ENCODE measurements at places on chromosomes 12 and 14.

- DNase-seq: no peak
These were observed 44.0 kb downstream of the DLK1 start for GRCh38 chr14:100770605-100771120.

DNA sequence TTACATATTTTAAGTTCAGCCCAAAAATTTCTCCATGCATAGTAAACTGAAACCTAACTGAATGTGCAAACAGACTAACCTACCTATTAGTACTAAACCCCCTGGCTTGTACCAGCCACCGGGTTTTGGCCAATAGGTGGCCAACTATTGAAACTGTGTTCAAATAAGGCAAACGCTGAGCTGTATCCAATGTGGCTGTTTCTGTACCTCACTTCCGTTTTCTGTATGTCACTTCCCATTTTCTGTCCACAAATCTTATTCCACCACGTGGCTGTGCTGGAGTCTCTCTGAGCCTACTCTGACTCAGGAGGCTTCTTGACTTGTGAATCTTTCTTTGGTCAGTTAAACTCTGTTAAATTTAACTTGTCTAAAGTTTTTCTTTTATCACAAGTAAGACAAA lies 6.0 kb upstream of the FBXO34 start:
- DNase-seq: no peak

- DNase-seq: no peak
These were observed 40.8 kb downstream of the CCDC60 start for GRCh38 chr12:119375075-119375882.

GRCh38 chr12:59084511-59085375 lies 164.4 kb upstream of the LRIG3 start:
- DNase-seq: no peak

- no peak for DNase-seq
These were observed 8.5 kb downstream of the KRT85 start for GRCh38 chr12:52358575-52359350.

DNA sequence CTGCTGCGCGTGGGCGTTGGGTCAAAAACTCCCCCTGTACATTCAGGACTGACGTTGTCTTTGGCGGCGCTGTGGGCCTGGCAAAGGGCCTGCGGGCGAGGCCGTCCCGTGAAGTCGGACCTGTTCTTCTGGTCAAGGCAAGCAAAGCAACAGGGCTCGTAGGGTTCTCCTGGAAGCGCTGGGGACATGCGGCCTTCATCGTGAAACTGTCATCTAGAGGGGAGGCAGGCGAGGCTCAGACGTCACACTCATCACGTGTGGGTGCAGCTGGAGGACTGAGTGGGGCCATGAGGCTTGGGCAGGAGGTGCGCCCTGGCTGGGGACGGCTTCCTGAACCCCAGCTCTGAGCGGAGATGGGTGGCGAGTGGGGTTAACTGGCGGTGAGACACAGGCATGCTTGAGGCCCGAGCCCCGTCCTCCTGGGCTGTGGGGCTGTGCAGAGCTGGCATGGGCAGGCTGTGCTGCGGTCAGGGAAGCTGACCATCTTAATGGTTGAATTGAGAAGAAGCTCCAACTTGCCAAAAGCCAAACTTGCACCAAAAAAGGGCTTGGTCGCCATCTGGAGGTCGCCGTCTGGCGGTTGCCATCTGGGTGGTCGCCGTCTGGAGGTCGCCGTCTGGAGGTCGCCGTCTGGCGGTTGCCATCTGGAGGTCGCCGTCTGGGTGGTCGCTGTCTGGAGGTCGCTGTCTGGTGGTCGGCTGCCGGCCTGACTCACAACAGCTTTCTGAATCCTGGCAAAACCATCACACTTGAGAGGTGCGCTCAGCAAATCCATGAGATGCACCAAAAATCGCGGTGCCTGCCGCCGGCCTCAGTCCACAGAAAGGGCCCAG lies 66.2 kb downstream of the NOC4L start:
- no peak for DNase-seq

DNA sequence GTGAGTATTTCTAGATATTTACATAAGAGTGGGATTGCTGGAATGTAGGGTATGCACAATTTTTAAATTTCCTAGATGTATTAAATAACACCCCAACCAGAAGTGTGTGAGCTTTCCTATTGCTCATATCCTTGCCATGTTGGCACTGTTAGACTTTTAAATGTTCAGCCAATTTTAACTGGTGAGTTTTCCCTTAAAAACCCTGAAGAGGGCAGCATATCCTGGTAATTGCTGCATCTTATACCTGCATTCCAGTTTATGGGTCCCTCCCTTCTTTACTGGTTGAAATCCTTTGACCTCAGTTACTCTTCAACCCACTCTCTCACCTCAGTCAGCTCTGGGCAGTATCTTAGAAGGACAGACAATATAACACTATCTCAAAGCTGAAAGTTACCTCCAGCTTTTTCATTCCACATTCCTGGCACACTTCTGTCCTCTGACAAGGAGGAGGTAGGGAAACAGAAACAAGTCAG lies 270.6 kb downstream of the PAWR start:
- no peak for DNase-seq

GRCh38 chr12:54411391-54412241 lies 7.5 kb downstream of the ITGA5 start:
- peak; percentile 26 for DNase-seq

DNA sequence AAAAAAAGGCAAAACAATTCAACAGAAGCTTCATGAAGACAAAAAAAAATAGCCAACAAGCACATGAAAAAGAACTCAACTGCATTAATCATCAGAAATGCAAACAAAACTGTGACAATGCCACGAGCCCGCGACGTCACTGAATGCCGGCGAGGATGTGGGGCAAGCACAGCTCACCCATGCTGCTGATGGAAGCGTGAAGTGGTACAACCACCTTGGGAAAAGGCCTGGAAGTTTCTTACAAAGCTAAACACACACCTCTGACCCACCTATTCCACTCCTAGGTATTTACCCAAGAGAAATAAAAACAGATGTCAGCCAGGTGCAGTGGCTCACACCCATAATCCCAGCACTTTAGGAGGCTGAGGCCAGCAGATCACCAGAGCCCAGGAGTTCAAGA lies 10.5 kb downstream of the BTBD6 start:
- DNase-seq: no peak

- no peak for DNase-seq
These were observed 217.3 kb upstream of the CRY1 start for GRCh38 chr12:107310621-107311020.

DNA sequence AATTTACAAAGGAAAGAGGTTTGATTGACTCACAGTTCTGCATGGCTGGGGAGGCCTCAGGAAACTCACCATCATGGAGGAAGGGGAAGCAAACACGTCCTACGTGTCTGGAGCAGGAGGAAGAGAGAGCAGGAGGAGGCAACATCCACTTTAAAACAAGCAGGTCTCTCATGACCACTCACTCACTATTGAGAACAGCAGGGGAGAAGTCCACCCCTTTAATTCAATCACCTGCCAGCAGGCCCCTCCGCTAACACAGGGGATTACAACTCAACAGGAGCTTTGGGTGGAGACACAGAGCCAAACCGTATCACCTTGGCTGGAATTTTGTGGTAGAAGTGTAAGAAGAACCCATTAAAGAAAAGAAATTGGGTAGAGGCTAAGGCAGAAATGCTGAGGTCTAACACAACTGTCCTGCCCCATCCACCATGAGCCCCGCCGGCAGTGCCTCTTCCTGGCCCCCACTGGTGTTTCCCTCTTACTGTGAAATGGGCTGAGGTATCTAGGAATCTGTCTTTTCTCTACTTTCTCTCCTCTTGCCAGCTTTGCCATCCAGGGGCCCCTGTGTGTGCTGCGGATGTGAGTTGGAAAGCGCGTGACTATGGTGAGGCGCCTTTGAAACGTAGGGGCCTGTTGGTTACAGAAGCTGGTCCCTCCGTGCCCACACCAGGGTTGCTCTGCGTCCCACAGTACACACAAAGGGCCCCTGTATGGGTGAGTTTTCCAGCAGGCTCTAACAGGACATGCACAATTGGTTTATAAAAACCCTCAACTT lies 108.0 kb upstream of the TMEM132D start:
- DNase-seq: no peak

DNA sequence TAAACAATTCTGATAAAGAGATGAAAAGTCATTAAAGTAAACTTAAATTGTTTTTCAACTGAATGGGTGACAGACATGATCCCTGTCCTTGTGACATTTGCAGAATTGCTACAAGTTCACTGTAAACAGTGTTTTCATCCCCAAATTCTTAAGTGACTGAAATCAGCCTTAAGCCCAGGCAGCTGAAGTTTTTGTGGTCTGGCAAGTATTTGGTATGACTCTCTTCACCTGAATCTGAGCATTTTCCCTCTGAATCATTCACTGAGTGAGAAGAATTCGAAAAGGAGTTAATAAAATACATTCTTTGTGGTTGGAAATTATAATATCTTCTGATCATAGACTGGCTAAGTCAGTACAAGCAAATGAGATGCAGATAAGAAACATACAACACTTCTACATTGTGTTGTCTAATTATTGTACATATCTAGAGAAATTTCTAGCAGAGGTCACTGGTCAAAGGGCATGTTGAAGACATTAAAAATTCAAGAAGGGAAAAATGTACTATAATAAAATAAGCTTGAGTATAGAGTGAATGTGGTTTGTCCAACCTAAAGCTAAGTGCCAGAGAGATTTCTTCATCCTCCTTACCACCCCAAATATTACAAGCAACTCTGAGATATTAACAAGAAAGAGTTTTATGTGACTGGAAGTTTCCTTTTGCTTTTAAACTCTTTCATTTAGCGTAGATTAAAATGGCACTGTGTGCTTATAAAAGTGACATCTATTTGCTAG lies 177.8 kb upstream of the DIO2 start:
- no peak for DNase-seq

DNA sequence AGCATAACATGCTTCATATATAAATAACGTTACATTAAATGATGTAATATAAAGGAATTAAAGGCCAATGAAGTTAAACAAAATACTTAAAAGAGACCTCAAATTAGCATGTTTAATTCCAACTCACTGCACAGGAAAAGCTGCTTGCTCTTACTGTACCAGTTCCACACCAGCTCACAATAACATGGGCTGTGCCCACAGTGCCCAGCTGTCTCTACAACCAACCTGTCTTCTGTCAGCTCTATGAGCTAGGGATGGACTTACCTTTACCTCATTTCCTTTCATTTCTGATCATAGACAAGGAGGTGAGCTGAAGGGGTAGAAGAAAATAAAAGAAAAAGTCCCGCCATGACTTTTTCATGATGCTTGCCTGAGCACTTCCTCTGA lies 64.8 kb downstream of the NKX2-1 start:
- no peak for DNase-seq

DNA sequence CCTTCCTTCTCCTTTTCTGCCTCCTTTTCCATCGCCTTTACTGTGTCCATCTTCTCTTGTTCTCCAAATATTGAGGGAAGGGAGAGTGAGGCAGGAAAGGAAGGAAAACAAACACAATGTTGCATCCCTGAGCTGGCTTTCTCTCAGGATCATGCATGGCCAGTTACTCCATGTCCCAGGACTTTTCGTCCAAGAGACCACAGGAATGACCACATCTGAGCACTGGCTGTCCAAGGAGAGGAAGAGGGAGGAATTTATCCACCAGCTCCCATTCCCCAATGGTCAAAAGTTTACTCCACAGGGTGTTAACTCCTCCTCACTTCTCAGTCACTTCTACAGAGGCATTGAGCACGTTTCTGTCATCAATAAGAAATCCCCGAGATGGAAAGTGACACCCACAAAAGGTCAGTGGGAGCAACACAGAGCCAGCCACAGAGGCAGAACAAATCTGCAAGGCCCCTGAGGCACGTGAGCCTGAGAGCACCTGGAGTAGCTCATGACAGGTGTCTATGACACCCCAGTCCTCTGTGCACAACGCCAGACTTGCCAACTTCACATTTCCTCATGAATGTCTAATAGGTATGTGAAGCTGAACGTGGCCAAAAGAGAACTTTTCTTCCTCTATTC lies 177.3 kb upstream of the NUDT4 start:
- no peak for DNase-seq

GRCh38 chr12:5437182-5437583 lies 5.3 kb downstream of the NTF3 start:
- DNase-seq: no peak

DNA sequence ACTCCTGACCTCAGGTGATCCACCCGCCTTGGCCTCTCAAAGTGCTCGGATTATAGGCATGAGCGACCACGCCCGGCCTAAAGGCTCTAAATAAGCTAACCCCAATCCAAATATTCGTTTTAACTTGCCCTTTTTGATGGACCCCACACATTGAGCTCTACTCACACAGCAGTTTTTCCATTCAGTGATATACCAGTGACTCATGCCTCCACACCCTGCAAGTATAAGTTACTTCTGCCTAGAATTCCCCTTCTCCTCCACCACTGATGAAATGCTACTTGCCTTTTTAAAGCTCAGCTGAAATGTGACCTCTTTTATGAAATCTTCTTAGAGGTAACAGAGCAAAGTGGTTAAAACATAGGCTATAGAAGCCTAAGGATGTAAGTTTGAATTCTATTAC lies 68.8 kb downstream of the EXOC5 start:
- no peak for DNase-seq

GRCh38 chr14:88322504-88323085 lies 474 bp downstream of the KCNK10 start:
- DNase-seq: no peak

DNA sequence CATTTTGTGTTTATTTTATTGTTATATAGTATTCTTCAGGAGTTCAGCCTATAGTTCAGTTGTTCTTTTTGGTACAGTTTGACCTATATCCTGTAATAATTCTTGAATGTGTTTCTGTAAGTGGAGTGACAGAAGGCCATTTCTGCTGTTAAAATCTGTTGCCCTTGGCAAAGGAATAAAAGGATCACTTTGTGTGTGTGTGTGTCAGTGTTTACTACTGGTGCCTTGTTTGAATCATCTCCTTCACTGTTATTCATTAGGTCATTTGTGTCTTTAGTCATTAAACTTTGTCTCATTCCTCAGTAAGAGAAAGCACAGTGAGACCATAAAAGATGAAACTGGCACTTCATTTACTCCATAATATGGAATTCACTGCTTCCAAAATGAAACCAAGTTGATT lies 130.7 kb downstream of the TMTC2 start:
- no peak for DNase-seq

GRCh38 chr12:82959821-82960220 lies 273.1 kb downstream of the TMTC2 start:
- no peak for DNase-seq

- DNase-seq: no peak
These were observed 163.9 kb upstream of the TMTC2 start for GRCh38 chr12:82522762-82523161.

GRCh38 chr12:10957741-10958140 lies 18.7 kb upstream of the TAS2R14 start:
- no peak for DNase-seq

DNA sequence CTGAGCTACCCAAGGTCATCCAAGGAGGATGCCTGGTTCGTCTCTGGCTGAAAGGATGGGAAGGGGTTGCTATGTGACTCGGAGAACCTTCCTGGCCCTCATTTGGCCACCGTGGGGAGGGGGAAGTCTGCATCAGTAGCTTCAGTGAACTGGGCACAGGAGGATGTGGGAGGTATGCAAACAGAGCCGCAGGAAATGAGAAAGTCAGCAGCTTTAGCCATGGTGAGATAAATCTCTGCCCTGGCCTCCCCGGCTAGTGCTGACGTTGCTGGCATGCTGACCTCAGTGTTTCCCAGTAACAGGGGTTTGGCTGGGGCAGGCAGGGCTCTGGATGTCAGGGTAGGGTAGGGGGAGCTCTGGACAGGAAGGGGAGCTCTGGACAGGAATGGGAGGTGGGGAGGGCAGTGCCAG lies 2.3 kb upstream of the CEBPE start:
- no peak for DNase-seq
